ENCODE measurements at places on chromosomes 3 and 15. TPM values are rescaled to one million over a fixed set of nuclear protein-coding genes. Genes with fewer than 3 reads are reported as not detected.

The SCAMP5 gene
- 5.4 TPM for total RNA-seq

The VILL gene
- total RNA-seq, result 3.7 TPM

The CD96 gene
- 60.5 TPM for total RNA-seq

The CDCP1 gene
- total RNA-seq, result not detected

The FOXB1 gene
- total RNA-seq, result not detected

The FHIT gene
- total RNA-seq, result 3.9 TPM

The ECE2 gene
- not detected for total RNA-seq

The CCDC39 gene
- not detected for total RNA-seq

The PROS1 gene
- 248 TPM for total RNA-seq

The IQSEC1 gene
- 7.1 TPM for total RNA-seq
